NCI-H2107 (cell line): ENCODE measurements at places on chromosomes 16 and 17.

DNA sequence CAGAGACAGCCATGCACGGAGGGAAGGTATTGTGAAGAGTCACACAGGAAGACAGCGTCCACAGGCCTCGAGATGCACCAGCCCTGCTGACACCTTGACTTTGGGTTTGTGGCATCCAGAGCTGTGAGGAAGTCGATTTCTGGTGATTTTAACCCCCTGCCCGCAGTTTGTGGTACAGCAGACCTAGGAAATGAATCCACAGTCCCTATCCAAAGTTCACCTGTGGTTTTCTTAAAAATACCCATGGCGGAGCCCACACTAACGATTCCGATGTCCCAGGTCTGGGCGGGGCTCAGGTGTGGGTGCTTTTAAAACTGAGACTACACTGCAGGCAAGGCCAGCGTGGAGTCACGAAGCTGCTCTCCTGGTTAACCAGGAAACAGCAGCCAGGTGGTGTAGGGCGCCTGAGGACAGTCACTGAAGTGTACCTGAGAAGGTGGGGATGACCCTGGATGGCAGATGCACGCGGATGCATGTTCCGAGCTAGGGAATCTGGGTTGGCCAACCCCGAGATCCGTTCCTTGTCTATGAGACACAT is 14.4 kb upstream of the MEAK7 start:
- DNase-seq: peak; percentile 69

DNA sequence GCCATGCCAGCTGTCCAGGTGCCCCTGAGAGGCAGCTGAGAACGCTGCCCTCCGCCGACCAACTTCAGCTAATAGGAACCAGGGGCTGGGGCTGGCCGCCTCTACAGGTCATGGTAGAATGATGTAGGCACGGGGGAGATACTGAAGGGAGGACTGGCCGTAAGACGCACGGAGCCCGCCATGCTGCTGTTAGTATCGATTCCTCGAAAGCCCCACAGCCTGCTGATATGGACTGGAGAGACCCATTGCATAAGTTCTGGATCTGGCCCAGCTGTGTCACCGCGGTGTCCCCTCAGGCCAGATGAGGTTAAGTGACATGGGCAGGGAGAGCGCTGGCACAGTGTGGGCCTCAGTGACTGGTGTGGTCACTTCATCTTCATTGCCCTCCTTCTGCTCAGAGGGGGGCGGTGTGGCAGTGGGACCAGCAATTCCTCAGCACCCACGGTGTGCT is 75.6 kb downstream of the AMFR start:
- no peak for DNase-seq

DNA sequence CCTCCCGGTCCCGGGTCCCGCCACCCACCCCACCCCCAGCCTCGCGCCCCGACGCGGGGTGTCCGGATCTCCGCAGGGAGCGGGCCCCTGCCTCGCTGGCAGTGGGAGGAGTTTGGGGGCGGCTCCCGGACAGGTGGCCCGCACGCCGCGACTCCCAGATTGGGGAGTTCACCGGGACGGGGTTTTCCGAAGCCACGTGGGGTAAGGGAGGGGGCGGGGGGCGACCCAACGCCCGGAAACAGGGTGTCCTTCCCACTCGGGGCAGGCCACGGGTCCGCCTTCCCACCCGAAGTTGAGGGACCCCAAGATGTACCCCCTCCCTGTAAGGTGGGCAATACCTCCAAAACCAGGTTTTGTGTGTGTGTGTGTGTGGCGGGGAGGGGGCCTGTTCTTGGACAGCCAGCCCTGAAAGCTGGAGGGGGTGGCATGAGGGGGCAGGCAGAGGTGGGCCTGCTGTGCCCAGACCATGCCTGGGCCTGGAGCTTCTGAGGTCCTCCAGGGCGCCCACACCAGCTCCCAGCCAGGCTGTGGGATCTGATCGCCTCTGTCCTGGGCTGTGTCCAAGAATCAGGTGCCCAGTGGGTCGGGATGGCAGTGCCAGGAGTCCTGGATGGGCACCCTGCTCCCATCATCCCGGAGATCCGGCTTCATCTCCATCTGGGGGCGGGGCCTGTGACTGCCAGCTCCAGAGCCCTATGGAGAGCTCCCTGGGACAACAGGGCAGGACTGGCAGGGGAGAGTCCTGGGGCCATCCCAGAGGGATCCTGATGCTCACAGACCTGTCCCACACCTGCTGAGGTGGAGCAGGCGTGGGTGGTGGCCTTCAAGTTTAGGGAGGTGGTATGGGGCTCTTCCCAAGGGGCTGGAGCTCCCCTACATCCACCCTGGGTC is 767 bp downstream of the SYNGR2 start:
- no peak for DNase-seq

GRCh38 chr16:89536371-89536770 is 24.1 kb upstream of the RPL13 start:
- no peak for DNase-seq

- no peak for DNase-seq
These were observed 3.7 kb downstream of the SLC52A1 start for GRCh38 chr17:5031365-5032082.

DNA sequence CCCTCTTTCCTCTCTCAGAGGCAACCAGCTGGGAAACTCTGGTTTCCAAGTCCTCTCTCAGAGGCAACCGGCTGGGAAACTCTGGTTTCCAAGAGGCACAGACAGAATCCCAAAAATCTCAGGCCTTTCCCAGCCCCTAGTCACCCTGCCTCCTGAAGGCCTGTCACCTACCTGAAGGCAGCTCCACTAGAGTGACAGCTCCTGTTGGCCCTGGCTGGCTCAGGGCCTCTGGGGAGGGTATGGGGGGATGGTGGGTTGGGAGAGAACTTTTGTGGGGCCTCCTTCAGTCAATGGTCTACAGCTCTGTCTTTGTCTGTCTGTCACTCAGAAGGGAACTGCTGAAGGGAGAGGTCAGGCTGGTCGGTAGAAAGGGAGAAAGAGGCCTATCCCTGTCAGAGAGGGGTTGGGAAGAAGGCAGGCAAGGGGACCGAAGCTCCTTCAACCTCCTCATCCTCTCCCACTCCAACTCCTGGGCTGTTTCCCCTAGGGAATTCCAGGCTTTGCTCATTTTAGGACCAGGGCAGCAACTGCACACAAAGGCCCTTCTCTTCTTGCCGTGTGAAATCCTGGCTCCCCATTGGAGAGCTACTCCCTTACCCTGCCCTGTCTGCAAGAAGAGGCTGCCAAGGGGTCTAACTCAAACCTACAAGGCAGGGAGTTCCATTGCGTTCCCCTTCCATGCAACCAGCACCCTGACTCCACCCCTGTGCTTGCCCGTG is 23.6 kb downstream of the COPZ2 start:
- no peak for DNase-seq

DNA sequence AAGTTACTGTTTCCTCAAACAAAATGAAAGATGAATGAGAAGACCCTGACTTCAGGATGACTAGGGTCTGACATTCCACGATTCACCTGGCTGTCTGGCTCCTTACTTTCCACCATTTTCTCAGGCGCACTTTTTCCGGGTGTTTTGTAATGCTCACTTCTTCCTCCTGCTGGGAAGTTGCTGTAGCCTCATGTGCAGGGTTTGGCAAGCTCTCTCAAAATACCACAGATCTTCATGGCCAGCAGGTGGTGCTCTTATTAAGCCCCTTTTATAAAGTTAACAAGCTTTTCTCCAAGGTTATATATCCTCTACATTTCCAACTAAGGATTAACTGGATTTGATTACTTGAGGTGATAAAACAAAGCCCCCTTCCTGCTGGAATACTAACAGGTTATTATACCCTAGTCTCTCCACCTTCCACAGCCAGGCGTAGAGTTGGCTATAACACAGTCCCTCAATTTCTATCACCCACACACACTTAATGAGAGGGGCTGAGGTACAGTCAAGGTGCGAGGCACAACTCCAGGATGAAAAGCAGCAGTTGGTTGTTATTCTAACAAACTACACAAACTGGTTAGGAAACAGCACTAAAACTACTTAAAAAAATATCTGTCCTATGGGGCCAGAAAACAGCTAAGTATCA is 45.4 kb downstream of the STH start:
- DNase-seq: peak; percentile 63

DNA sequence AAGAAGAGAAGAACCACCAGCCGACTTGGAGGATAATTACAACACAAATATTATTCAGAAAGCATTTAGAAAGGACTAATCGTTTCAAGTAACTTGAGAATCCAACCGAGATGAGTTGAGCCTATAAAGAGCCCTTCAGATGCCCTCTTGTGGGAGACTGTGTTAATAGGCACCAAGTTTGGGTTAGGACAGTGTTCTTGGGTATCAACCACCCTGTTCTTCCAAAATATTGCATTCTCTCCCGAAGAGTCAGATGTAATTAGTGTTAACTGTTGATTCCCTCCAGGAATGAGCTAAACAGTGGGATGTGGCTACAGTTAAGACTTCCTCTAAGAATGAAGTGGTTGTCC is 87.8 kb upstream of the NOL11 start:
- DNase-seq: peak; percentile 26

- DNase-seq: no peak
These were observed 57.5 kb downstream of the RNF213 start for GRCh38 chr17:80318166-80318565.

GRCh38 chr16:16045296-16045695 is 95.9 kb downstream of the ABCC1 start:
- no peak for DNase-seq

DNA sequence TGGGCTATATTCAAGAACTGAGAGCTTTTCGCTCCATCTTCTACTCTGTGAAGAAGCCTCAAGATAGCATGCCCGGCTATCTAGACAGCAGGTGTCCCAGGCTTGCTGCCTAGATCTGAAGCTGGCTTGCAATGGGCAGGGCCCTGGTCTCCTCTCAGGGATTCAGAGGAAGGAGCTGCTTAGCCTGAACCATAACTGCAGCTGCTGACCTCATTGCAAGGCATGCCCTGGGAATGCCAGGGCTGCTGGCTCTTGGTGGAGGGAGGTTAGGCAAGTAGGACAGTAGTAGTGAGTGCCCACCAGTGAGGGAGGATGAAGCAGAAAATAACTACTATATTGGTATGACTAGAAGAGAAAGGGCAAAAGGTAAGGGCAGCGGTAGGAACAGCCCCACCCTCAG is 21.3 kb upstream of the SLC35B1 start:
- no peak for DNase-seq

DNA sequence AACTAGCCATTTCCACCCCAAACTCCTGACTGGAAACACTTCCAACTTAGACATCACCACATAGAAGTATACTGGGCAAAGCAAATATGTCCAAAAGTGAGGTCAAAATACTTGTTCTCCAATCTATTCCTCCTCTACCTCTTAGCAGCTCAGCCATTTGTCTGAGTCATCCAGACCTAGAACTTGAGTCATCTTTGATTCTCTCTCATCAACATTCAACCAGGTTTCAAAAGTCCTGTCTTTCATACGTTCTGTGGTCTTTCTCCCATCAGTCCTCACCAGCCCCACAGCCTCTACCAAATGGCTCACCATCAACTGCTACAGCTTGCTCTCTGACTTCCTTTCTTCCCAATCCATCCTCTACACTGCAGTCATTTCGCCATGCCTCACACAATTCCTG is 6.8 kb downstream of the ANKFY1 start:
- DNase-seq: no peak

- no peak for DNase-seq
These were observed 44.1 kb downstream of the MIS12 start for GRCh38 chr17:5530265-5531084.

GRCh38 chr16:9946022-9946720 is 236.1 kb downstream of the GRIN2A start:
- no peak for DNase-seq

- no peak for DNase-seq
These were observed 48.8 kb upstream of the CDH3 start for GRCh38 chr16:68596266-68596665.

- DNase-seq: no peak
These were observed 6.8 kb downstream of the THUMPD1 start for GRCh38 chr16:20734782-20735181.

DNA sequence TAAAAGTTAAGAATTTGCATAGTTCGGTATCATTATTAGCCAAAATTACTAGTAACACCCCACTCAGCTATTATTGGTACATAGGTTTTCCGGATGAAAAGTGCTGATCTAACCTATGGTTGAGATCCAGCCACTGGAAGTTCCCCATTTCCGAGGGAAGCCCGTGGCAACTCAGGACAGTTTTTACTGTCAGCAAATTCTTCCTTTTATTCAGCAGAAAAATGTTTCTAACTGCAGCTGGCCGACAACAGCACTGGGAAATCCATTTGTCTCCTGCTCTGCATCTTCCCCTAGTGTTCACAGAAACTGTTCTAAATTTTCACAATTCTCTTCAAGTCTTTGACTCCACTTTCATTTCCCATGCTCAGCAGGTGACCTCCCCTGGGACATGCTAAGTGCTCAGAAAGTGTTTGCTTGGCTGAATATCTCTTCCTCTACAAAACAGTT is 15.5 kb upstream of the MMD start:
- peak; percentile 4 for DNase-seq

DNA sequence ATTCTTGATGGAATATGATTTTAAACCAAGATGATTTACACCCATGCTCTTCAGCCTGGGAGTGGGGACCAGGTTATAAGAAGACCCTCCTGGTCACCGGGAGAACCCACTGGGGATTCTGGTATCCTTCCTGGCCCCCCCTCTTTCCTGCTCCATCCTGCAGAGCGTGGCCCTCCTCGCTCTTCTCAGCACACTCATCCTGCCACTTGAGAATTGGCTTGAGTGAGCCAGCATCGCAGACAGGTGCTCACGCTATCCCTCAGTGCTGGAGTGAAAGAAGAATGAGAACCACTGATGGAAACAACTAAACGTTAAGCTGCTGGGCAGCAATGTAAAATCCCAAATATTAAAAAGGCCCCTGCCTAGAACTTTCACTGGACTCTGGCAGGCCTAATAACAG is 98.0 kb downstream of the CYTH1 start:
- DNase-seq: no peak

- DNase-seq: no peak
These were observed 53.1 kb upstream of the CHMP6 start for GRCh38 chr17:80938556-80938955.

- DNase-seq: no peak
These were observed 14.8 kb upstream of the POLR3E start for GRCh38 chr16:22282254-22282892.

DNA sequence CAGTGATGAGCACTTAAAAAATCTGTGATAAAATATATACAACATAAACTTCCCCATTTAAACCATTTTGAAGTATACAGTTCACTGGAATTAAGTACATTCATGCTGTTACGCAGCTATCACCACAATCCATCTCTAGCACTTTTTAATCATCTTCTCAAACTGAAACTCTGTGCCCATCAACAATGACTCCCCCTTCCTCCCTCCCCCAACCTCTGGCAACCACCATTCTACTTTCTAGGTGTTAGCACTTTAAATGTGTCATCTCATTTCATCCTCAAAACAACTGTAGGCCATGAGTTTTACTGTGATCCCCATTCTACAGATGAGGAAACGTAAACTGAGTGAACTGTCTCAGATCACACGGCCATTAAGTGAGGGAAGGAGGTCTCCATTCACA is 13.8 kb upstream of the TMEM98 start:
- DNase-seq: no peak

GRCh38 chr17:72386619-72387237 is 265.9 kb downstream of the SOX9 start:
- DNase-seq: peak; percentile 40

GRCh38 chr16:54446639-54447038 is 160.1 kb upstream of the IRX3 start:
- no peak for DNase-seq
